CD4-positive, alpha-beta memory T cell (primary cell): ENCODE measurements at places on chromosomes 1 and 21. TPM values are rescaled to one million over a fixed set of nuclear protein-coding genes. Genes with fewer than 3 reads are reported as not detected.

The GNG4 gene
- 0.19 TPM for total RNA-seq

The NCF2 gene
- 6.7 TPM for total RNA-seq

The GABPA gene
- total RNA-seq, result 28.4 TPM

The TTC34 gene
- 4.9 TPM for total RNA-seq

The GBP4 gene
- total RNA-seq, result 49.5 TPM

The ROR1 gene
- total RNA-seq, result not detected

DNA sequence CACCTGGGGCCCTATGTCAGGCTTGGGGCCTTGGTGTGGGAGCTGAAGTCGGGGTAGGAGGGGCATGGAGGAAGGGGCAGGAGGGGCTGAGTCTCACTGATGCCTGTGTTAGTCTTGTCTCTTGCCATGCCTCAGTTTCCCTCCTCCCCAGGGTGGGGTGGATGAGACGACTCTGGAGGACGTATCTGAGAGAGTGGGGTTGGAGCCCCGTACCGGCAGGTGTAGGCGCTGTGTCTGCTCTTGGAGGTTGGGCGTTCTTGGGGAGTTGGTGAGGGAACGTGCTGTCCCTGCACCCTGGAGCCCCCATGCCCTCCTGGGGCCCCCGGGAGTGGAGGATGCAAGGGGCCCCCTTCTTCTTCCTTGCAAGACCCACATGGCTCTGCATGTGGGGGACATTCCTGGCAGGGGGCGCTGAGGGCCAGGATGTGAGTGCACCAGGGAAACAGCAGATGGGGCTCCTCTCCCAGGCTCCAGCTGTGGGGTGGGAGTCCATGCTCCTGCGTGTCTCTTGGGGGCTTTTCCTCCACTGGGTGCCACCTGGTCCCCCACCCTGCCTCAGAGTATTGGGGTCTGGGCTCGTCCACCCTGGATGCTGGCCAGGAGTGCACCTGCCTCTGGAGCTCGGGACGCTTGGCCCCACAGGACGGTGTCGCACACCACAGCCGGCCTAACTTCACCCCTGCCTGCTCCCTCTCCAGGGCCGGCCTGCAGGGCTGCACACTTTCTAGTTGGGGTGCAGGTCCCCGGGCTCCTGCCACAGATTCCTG, 1.4 kb upstream of the TNFRSF14 start:
- peak overlapping the region; percentile 98 for H3K27ac ChIP-seq
- H3K36me3 ChIP-seq, result peaks cover 14% of the 10 kb centered on the region
- no peaks in the 10 kb centered on the region for H3K27me3 ChIP-seq
- no peak overlapping the region for H3K4me3 ChIP-seq
- DNase-seq, result peak; percentile 40

DNA sequence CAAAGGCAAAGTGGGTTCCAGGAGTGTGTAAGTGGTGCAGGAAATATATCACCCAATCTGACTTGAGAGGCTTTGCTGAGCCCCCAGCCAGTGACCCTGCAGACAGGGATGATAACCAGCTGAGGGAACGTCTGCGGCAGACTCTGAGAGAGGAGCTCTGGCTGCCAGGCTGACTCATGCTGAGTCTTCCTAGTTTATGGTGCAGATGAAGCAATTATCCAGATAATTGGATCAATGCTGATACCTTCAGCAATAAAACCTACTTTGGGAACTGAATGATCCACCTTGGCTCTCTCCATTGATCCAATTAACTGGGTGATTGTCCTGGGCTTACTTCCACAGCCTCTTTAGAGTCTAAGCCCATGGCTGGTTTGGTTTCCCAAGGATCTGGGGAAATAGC, 7.3 kb downstream of the C8B start:
- H3K36me3 ChIP-seq, result no peaks in the 10 kb centered on the region
- H3K27ac ChIP-seq, result no peak overlapping the region
- H3K4me1 ChIP-seq, result no peaks in the 10 kb centered on the region
- H3K27me3 ChIP-seq, result no peaks in the 10 kb centered on the region
- no peak for DNase-seq
- no peak overlapping the region for H3K4me3 ChIP-seq

GRCh38 chr1:2975466-2976179, 45.6 kb upstream of the ACTRT2 start:
- no peak overlapping the region for H3K27ac ChIP-seq
- H3K36me3 ChIP-seq, result no peaks in the 10 kb centered on the region
- no peak for DNase-seq
- no peaks in the 10 kb centered on the region for H3K4me1 ChIP-seq

GRCh38 chr21:44626262-44626661, 631 bp upstream of the KRTAP10-9 start:
- no peaks in the 10 kb centered on the region for H3K27me3 ChIP-seq
- H3K4me1 ChIP-seq, result peaks cover 26% of the 10 kb centered on the region
- H3K27ac ChIP-seq, result no peak overlapping the region

GRCh38 chr1:157044326-157044725, 1.2 kb downstream of the ARHGEF11 start:
- no peak overlapping the region for H3K27ac ChIP-seq
- H3K27me3 ChIP-seq, result peaks cover 19% of the 10 kb centered on the region
- H3K4me3 ChIP-seq, result no peak overlapping the region
- H3K4me1 ChIP-seq, result peaks cover 10% of the 10 kb centered on the region
- DNase-seq, result no peak
- H3K36me3 ChIP-seq, result no peaks in the 10 kb centered on the region

DNA sequence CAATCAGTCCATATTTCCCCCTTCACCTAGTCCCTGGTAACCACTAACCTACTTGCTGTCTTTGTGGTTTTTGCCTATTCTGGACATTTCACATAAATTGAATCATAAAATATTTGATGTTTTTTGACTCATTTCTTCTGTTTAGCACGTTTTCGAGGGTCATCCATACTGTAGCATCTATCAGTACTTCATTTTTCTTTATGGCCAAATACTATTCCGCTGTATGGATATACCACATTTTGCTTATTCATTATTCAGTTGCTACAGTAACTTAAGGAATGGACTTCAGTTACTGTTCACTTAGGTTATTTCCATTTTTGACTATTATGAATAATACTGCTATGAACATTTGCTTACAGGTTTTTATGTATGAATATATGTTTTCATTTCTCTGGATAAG, 12.3 kb downstream of the PBX1 start:
- no peak overlapping the region for H3K4me3 ChIP-seq
- no peaks in the 10 kb centered on the region for H3K4me1 ChIP-seq
- no peak overlapping the region for H3K27ac ChIP-seq
- DNase-seq, result no peak

DNA sequence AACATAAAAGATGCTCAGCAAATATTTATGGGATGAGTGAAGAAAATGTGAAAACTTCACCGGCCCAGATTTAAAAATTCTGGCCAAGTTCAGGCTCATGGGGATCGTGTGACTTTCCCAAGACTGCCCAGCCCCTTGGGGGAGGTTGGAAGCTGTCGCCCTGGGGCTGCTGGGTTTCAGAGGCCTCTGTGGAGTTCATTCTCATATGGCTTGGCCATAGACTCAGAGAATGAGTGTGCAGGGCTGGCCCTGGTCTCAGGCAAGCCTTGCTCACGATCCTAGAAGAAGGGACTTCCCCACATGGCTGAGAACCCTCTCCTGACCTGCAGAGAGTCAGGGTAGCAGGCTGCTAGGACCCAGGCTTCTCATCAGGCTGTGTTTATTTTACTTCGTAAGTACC, 24.6 kb downstream of the PADI2 start:
- DNase-seq, result no peak
- no peak overlapping the region for H3K27ac ChIP-seq
- H3K4me1 ChIP-seq, result no peaks in the 10 kb centered on the region
- H3K27me3 ChIP-seq, result no peaks in the 10 kb centered on the region
- no peak overlapping the region for H3K4me3 ChIP-seq

GRCh38 chr21:32807717-32808380, 36.3 kb upstream of the PAXBP1 start:
- no peaks in the 10 kb centered on the region for H3K4me1 ChIP-seq
- no peak overlapping the region for H3K27ac ChIP-seq
- H3K27me3 ChIP-seq, result no peaks in the 10 kb centered on the region
- no peak for DNase-seq
- H3K4me3 ChIP-seq, result no peak overlapping the region
- H3K36me3 ChIP-seq, result no peaks in the 10 kb centered on the region

- no peak overlapping the region for H3K4me3 ChIP-seq
- DNase-seq, result no peak
- H3K4me1 ChIP-seq, result no peaks in the 10 kb centered on the region
Measured at GRCh38 chr1:33317354-33317753, 3.5 kb downstream of the A3GALT2 start.

GRCh38 chr1:208461680-208462079, 217.5 kb upstream of the PLXNA2 start:
- no peaks in the 10 kb centered on the region for H3K27me3 ChIP-seq
- DNase-seq, result no peak
- no peak overlapping the region for H3K4me3 ChIP-seq

DNA sequence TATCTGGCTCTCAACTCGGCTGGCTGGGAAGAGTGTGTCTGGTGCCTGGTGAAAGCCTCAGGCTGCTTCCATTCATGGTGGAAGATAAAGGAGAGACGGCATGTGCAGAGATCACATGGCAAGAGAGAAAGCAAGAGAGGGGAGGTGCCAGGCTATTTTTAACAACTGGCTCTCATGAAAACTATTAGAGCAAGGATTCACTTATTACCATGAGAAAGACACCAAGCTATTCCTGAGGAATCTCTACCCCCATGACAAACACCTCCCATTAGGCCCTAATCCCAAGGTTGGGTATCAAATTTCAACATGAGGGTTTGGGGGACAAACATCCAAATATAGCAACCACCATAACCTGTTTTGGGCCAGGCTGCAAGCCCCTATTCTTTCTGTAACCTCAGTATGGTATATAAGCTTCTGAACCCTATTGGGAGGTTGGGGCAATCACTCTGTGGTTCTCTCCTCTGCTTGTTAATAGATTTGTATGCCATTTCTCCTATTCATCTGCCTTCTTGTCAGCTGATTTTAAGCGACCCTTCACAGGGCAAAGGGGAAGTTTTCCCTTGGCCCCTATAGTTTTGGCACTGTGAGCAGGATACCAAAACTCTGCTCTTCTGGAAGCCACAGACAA, 179.0 kb upstream of the TNR start:
- no peak overlapping the region for H3K27ac ChIP-seq
- no peak overlapping the region for H3K4me3 ChIP-seq
- H3K4me1 ChIP-seq, result no peaks in the 10 kb centered on the region
- no peaks in the 10 kb centered on the region for H3K27me3 ChIP-seq
